CD8-positive, alpha-beta T cell (primary cell): ENCODE measurements at places on chromosomes 1 and 21.

GRCh38 chr1:44801491-44802305 lies 1.5 kb downstream of the PLK3 start:
- DNase-seq: peak; percentile 49

GRCh38 chr1:24297187-24297851 lies 21.8 kb upstream of the GRHL3 start:
- no peak for DNase-seq

GRCh38 chr1:7554385-7555235 lies 216.5 kb upstream of the VAMP3 start:
- no peak for DNase-seq

- no peak for DNase-seq
Observed at GRCh38 chr1:225707824-225708223, 54.9 kb upstream of the ENAH start.

DNA sequence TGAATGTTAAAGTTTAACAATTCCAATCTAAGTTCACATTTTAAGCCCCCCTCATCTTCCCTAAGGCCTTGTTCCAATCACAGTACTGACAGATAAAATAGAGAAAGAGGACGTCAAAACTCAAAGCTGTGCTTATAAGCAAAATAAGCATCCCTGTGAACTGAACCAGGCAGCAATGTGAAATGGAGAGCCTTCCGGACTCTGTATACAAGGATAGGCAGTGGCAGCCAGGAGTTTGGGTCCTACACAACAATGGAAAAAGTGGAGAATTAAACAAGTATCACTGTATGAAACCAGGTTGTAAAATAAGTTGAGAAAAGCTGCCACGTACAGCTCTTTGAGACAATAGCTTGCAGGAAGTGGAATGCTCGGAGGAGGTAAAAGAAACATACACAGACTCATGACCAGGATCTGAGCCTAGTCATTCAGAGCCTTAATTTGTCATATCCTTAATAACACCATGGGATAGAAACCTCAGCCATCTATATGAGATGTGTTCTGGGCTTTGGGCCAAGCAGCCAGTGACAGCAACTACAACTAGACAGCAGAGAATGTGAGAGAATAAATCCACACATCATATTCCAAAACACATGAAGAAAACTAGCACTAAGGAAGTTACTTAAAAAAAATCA lies 55.2 kb upstream of the PALMD start:
- no peak for DNase-seq

DNA sequence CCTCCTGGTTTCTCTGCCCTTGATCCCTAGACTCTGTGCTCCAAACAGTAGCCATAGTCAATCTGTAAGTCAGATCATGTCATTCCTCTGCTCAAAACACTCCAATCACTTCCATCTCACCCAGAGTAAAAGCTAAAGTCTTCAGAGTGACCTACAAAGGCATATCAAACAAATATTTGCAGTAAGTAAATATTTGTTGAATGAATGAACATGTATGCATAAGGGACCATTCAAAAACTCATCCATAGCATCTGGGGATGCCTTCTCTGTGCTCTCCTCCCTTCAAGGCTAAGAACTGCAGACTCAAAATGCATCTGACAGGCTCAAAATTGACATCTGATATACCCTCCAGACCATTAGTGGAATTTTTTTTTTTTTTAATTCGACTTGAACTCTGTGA lies 18.1 kb upstream of the AK5 start:
- DNase-seq: no peak

DNA sequence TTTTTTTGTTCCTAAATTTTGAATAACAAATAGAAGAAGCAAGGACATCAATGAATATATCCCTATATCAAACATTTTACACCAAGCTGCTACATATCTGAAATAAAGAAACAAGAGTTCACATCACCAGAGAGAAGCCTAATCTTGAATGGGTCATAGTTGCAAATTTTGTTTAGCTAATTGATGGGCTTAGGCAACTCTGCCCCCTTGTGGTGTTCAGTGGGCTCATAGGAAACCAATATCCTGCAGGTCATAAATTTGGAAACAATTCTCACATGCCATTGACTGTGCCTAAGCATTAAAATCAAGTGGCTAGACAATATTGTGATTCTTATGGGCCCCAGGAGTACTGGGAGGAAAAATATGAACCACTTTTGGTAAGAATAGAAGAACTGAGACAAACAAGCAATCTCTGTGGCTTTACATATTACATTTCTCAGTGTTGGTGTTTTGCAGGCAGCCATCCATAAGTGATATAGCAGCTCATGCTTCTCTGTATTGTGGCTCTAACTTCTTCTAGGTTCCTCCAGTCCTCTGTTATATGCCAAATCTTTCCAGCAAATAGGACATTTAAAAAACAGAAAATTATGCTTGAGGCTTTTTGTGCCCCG lies 1262.8 kb upstream of the PRMT6 start:
- no peak for DNase-seq

GRCh38 chr1:69172003-69173000 lies 395.4 kb upstream of the LRRC7 start:
- DNase-seq: no peak

DNA sequence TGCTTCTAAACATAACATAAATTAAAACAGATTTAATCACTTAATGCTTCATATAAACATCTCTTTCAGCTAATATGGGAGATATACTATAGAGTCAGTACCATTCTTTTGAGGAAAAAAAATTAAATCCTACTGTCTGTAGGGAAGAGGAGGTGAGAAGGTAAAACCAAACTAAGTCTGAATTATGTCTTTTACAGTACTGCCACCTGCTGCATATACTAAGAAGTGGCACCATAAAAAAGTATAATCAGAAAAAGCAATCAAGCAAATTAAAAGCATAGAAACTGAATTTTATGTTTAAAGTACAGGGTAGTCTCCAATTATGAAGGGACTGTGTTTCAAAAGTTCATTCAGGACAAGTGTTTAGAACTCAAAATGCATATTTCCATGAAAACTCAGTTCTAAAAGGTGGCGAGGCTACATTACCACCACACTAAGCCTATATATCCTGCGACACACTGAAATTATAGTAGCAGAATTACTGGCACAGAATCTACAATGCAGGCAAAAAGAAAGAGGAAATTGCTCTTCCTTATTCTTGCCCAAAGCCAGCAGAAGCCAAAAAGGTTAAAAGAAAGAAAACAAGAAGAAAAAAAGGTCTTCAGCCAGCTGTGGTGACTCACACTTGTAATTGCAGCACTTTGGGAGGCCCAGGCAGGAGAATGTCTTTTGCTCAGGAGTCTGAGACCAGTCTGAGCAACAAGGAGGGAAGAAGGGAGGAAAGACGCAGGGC lies 9.0 kb downstream of the NSL1 start:
- DNase-seq: no peak

- DNase-seq: no peak
Observed at GRCh38 chr1:225526878-225527277, 99.0 kb upstream of the LBR start.

DNA sequence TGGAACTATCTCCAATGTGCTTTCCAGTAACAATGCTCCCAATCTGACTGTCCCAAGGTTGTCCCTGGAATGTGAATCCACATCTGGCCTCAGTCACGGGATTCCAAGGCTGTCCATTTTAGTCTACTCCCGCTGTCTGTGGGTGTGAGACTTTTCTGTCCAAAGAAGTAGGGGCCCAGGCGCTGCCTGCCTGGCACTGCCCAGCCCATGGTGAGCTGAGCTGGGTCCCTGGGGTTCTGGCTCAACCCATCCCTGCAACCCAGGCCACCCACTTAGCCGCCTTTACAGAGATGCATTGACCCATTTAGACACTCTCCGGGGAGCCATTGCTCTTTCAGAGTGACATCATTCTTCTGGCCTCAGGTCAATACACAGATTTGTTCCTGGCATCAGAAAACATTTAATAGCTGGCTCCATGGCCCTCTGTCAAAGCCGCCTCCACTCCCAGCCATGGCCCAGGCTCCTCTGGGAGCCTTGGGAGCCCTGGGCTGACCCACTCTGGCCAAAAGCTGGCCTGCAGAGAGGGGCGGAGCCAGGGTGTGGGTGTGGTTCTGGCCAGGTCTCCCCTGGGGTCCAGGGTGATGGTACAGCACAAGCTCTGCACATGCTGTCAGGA lies 47.2 kb upstream of the PAX7 start:
- no peak for DNase-seq

GRCh38 chr21:29299916-29300806 lies 1.4 kb downstream of the BACH1 start:
- peak; percentile 43 for DNase-seq

DNA sequence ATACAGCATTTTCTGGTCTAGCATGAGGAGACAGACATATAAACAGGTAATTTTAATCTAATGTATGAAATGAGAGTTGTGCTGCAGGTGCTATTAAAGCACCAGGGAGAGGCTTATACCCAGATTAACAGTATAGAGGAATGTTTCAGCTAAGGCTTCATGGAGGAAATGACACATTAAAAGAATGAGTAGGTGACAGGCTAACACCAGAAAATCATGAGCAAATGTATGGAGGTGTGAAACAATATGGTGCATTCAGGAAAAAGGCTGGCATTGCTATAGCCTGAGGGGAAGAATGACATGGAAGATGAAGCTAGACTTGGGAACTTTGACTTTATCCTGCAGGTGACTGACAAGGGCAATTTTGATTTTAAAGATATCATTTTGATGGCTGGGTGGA lies 7.0 kb downstream of the ARPC5 start:
- no peak for DNase-seq

DNA sequence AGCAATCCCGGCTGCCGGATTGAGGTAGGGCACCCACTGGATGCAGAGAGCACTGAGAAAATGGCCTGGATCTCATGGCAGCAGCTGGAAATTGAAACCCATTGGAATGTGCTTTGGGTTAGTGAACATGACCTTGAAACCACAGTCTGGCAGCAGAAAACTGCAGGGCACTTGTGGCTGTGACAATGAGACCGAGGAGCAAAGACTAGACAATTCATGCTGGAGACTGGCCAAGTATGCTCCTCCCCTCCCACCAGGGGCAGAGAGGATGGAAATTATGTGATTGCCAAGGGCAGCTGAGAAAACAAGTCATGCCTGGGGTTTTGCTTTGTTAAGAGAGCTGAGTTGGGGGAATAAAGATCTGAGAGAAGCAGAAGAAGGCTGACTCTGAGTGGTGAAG lies 60.7 kb downstream of the ZNF697 start:
- no peak for DNase-seq

GRCh38 chr1:47181955-47182675 lies 7.7 kb downstream of the PDZK1IP1 start:
- no peak for DNase-seq

- DNase-seq: no peak
Observed at GRCh38 chr1:16161717-16162116, 5.8 kb upstream of the EPHA2 start.

DNA sequence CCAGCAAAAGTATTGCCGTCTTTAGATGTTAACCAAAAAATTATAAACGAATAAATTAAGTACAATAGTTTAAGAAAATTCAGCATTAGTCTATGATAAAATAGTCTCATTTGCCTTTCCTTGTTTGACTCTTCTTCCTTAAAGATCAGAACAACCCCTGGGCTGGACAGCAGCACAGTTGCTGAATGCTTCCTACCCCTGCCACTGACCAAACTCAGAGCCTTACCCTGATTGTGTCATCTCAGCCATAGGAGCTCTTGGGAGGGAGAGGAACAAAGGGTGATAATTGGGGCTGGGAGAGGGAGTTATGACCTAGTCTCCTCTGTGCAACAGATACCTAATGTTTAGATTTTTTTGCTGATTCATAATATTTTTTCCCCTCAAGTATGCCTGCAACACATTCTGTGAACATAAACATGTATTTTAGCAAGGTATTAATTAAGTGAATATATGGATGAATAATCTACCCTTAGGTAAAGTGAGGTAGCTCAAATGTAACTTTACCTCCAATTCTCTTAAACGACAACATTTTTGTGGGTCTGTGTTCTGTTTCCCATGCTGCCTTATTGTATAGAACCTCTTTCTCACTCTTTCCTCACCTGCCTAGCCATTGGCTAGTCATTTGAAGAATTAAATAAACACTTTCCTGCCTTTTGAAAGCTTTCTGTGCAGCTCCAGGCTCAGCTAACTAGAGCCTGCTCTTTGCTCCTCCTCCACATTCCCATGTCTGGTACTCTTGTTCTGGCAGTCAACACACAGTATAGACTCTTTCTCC lies 46.1 kb downstream of the FGGY start:
- DNase-seq: no peak

GRCh38 chr1:51301152-51301843 lies 29.1 kb downstream of the TTC39A start:
- no peak for DNase-seq

DNA sequence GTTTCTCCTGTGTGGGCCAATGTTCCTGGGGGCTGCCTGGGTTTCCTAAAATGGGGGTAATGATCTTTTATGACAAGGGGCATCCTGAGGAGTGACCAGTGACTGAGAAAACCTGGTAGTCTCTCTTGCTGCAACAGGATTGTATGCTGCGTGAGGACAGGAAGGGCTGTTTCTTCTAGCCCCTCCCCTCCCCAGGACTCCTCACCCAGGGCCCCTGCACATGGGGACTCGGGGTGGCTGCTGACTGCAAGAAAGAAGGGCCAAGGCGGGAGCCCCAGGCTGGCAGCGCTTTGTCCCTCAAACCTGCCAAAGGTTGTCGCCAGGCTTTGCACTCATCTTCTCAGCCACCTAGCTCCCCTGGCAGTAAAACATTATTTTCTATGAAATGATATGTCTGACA lies 442.4 kb downstream of the CAMTA1 start:
- no peak for DNase-seq

GRCh38 chr1:87880098-87880760 lies 551.5 kb downstream of the LMO4 start:
- no peak for DNase-seq

DNA sequence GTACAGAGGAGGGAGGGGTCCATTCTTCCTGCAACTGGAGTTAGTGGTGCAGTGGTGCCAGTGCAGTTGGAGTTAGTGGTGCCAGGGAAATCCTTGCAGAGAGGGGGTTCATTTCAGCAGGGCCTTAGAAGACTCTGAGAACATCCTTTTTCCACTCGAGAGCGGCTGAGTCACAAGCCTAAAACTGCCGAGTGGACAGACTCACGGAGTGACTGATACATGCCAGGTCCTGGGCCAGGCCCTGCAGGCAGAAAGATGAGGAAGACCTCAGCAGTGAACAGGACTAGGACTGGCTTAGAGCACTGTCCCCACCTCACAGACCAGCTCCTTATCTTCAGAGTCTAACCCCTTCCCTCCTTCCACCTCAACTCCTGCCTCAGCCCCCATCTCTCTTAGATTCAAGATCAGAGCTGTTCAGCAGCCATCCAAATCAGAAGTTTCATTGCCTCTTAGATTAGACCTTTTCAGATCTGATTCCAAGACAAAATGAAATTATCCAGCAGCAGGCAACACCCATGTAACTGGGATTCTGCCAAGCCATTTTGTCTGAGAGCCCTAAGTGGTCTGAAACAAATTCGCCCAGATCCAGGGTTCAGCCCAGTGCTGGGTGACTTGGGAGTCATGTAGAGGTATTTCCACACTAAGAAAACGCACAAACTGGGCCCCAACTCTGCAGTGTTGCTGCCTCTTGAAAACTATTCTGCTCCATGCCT lies 12.7 kb upstream of the IKBKE start:
- no peak for DNase-seq
